ENCODE measurements at places on chromosomes 5 and 9. TPM values are rescaled to one million over a fixed set of nuclear protein-coding genes. Genes with fewer than 3 reads are reported as not detected.

- no peaks in the 10 kb centered on the region for H3K4me1 ChIP-seq
- H3K27me3 ChIP-seq = peaks cover 18% of the 10 kb centered on the region
- H3K27ac ChIP-seq = no peak overlapping the region
- DNase-seq = no peak
- H3K36me3 ChIP-seq = no peaks in the 10 kb centered on the region
- no peak overlapping the region for H3K4me3 ChIP-seq
Measured at GRCh38 chr5:5685737-5686136, 263.3 kb downstream of the ICE1 start.

GRCh38 chr9:100601216-100601615, 23.3 kb downstream of the CAVIN4 start:
- peaks cover 13% of the 10 kb centered on the region for H3K4me1 ChIP-seq
- H3K36me3 ChIP-seq = no peaks in the 10 kb centered on the region
- no peak overlapping the region for H3K27ac ChIP-seq
- H3K27me3 ChIP-seq = no peaks in the 10 kb centered on the region
- no peak overlapping the region for H3K4me3 ChIP-seq

GRCh38 chr9:28938981-28939380, 1365.7 kb upstream of the C9orf72 start:
- H3K27ac ChIP-seq = no peak overlapping the region
- H3K36me3 ChIP-seq = no peaks in the 10 kb centered on the region

- H3K36me3 ChIP-seq = no peaks in the 10 kb centered on the region
- H3K4me3 ChIP-seq = no peak overlapping the region
- peaks cover 42% of the 10 kb centered on the region for H3K27me3 ChIP-seq
- DNase-seq = no peak
- no peak overlapping the region for H3K27ac ChIP-seq
Measured at GRCh38 chr5:157456301-157456700, 3.7 kb upstream of the NIPAL4 start.

- H3K36me3 ChIP-seq = no peaks in the 10 kb centered on the region
- no peak for DNase-seq
- H3K4me1 ChIP-seq = no peaks in the 10 kb centered on the region
- no peak overlapping the region for H3K4me3 ChIP-seq
- peaks cover 3% of the 10 kb centered on the region for H3K27me3 ChIP-seq
Measured at GRCh38 chr9:17528859-17529258, 50.0 kb upstream of the SH3GL2 start.

GRCh38 chr5:35162848-35163709, 67.2 kb downstream of the PRLR start:
- H3K4me1 ChIP-seq = peaks cover 14% of the 10 kb centered on the region
- H3K27me3 ChIP-seq = no peaks in the 10 kb centered on the region
- no peak for DNase-seq
- H3K36me3 ChIP-seq = peaks cover 1% of the 10 kb centered on the region

DNA sequence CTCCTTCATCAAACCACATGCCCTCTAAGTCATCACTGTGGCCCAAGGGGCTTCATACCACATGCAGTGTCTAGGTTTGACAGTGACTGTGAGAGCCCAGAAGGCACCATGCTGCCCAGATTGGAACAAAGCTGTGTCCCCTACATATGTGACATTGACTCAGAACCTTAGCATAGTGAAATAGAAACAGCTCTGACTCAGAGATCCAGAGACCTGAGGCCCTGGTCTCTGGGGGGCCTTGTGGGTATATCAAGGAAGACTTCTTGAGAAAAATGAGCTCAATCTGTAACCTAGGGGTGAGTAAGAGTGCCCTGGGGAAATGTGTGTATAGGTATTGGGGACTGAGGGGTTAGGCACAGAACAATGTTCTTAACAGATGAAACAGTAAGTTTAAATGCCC, 7.1 kb upstream of the ENTREP1 start:
- H3K4me3 ChIP-seq = no peak overlapping the region
- H3K4me1 ChIP-seq = no peaks in the 10 kb centered on the region
- no peak overlapping the region for H3K27ac ChIP-seq
- H3K36me3 ChIP-seq = peaks cover 4% of the 10 kb centered on the region
- DNase-seq = no peak
- peaks cover 31% of the 10 kb centered on the region for H3K27me3 ChIP-seq

DNA sequence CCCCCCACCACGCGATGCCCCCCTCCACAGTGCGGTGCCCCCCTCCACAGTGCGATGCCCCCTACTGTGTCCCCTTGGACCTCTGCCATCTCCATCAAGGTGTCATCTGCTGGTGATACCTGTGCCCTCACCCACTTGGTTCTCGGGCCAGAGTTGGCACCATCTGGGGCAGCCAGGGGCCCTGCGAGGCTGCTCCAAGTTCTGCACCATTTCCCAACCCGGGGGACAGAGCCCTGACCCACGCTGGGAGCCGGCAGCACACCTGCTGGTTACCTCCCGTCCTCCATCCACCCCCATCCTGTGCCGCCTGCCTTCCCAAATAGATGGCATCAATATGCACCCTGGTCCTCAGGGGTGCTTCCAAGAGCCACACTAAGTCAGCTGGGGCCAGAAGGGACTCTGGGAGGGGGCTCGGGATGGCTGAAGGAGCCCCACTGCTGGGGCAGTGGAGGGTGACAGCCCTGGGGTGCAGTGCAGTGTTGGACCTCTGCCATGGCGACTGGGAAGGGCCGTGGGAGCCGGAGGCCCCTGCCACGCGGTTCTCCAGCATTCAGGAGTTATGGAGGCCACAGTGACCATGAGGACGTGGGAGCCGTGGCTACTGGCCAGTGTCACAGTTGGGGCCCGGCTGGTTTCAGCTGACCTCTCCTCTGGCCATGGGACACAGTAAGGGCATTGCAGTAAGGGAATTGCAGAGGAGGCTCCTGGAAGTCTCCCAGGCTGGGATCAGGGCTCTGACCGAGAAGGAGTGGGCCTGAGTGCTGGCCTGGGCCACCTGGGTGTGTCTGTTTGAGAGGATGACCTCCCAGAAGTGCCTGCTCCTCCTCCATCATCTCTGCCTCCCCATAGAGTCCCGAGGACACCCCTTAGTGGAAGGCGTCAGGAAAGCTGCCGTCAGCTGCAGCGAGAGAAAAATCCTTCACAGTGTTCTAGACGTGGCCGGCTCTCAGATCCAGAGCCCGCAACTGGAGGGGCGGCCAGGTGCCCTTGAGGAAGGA, 44.2 kb upstream of the NOTCH1 start:
- no peak for DNase-seq
- H3K27ac ChIP-seq = no peak overlapping the region
- H3K4me3 ChIP-seq = no peak overlapping the region
- peaks cover 7% of the 10 kb centered on the region for H3K27me3 ChIP-seq

DNA sequence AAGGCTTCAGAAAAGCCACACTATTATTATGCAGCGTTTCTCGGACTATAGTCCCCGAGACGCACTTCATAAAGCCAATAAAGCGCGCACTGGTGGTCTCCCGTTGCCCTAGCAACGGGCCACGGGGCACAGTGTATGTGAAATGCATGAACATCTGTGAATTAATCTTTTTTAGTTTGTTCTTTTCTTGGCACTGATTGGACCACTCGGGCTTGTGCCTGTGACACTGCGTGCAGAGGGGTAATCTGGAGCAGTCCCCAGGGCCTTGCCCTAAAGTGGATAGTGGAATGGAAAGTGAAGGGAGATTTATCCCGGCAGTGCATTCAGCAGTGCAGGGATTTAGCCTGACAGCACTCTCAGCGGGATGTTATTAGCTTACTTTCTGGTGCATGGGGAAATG, 92.1 kb downstream of the TLE4 start:
- H3K27ac ChIP-seq = peak overlapping the region; percentile 62
- no peaks in the 10 kb centered on the region for H3K27me3 ChIP-seq
- peaks cover 65% of the 10 kb centered on the region for H3K4me1 ChIP-seq
- DNase-seq = no peak
- peak overlapping the region; percentile 38 for H3K4me3 ChIP-seq
- H3K36me3 ChIP-seq = no peaks in the 10 kb centered on the region

GRCh38 chr9:123687246-123687751, 242.6 kb downstream of the DENND1A start:
- H3K4me1 ChIP-seq = peaks cover 9% of the 10 kb centered on the region
- H3K36me3 ChIP-seq = peaks cover 11% of the 10 kb centered on the region
- no peak for DNase-seq
- H3K4me3 ChIP-seq = no peak overlapping the region

- H3K27ac ChIP-seq = no peak overlapping the region
- peaks cover 19% of the 10 kb centered on the region for H3K36me3 ChIP-seq
- H3K4me3 ChIP-seq = no peak overlapping the region
- DNase-seq = no peak
Measured at GRCh38 chr9:95874989-95875304, 544 bp upstream of the ERCC6L2 start.

- H3K36me3 ChIP-seq = peaks cover 2% of the 10 kb centered on the region
- no peak for DNase-seq
- H3K27me3 ChIP-seq = no peaks in the 10 kb centered on the region
- H3K27ac ChIP-seq = no peak overlapping the region
- no peaks in the 10 kb centered on the region for H3K4me1 ChIP-seq
- no peak overlapping the region for H3K4me3 ChIP-seq
Measured at GRCh38 chr9:82140471-82140870, 151.9 kb downstream of the SPATA31D1 start.

The NIM1K gene
- 0.19 TPM for total RNA-seq

The TNFSF15 gene
- total RNA-seq = 2.1 TPM

The SPINK7 gene
- not detected for total RNA-seq

Data from progenitor cell of endocrine pancreas (in vitro differentiated cells).